ENCODE measurements at places on chromosomes 3 and 15.

- DNase-seq: no peak
Observed at GRCh38 chr15:35973029-35973428, 427.1 kb upstream of the DPH6 start.

GRCh38 chr3:45079715-45080114, 53.6 kb downstream of the CLEC3B start:
- no peak for DNase-seq

DNA sequence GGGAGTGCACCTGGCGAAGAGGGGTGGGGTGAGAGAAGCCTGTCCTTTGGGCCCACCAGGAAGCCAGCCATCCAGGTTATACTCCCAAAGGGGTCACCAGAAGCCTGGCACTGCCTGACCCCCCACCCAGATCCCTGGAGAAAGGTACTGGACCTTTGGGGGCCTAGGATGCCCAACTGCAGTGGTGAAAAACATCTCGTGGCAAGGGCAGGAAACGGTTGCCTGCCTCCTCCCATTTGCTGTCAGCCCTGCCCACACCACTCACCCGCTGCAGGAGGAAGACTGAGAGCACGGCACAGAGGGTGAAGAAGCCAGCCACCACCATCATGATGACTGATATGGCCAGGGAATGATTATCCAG, 2.2 kb upstream of the ULK3 start:
- DNase-seq: no peak

DNA sequence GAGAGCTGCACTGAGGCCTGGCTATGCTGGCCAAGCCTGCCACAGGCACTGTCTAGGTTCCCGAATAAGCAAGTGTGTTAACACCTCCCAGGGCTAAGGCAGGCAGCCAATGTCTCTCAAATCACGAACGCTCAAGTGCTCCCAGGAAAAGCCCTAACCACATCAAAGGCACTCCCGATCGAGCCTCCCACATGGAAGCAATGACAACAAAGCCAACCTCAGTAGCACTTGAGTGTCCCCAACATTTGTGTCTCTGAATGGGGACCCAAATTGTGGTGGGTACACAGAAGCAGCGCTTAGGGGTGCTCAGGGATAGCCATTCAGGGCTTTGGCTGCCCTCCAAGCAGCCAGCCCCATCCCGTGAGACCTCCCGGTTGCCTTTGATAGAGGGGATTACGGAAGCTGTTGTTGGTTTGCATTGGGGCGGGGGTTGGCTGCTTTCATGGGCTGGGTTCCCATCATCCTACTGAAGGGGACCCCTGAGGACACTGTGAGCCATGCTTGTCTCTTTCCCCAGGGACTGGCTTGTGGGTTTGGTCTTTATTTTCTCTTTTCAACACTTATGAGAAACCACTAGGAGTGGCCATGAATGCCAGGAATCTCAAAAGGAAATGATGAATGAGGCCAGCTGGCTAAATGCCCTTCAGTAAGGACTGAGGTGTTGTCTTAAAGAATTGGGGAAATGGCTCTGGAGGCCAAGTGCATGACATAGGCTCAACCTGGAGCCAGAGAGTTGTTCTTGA, 234.1 kb upstream of the FEZF2 start:
- peak; percentile 37 for DNase-seq

DNA sequence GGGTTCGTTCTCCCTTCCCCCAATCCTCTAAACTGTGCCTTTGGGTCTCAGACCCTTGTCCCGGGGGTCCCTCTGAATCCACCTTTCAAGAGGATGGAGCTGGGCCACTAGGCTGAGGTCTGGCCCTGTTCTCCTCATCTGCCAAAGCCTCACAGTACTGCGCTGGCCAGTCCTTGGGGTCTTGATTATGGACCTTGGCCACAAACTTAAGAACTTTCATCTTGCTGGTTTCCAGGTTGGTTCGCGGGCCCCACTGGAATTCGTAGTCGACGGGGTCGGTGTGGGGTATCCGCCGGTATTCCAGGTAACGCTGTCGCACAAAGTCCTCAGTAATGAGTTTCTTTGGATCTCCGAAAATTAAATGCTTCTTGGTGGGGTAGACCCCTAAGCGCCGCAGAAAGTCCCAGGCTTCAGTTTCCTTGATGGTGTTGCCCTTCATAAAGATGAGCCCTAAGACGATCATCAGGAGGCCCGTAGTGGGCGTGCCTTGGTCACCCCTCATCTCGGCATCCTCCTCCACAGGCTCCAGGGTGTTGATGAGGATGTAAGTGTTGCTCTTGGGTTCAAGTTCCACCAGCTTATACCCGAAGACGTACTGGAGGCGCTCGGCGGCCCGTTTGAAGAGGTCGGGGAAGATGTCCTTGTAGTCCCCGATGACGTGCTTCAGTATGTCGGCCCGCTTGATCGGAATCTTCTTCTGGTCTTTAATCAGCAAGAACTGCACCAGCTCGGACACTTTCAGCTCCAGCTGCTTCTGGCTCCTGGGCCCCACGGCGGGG, 727 bp downstream of the NSMCE3 start:
- peak; percentile 20 for DNase-seq

DNA sequence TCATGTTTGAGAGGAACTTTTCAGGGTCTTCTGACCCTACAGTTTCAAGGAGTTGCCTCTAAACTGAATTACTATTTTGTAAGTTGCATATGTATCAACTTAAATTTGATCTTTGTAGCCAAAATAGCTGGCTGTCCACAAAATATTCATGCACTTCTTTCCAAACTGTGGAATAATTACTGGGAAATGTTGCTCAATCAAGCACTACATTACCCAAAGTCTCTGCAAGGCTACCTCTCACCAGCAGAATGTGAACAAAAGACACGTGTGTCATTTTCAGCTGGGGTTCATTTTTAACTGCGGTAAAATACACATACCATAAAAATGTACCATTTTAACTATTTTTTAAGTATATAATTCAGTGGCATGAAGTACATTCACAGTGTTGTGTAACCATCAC, 320.4 kb downstream of the CTNNB1 start:
- no peak for DNase-seq

- DNase-seq: no peak
Observed at GRCh38 chr3:56595975-56596840, 39.2 kb downstream of the CCDC66 start.

- DNase-seq: no peak
Observed at GRCh38 chr3:160471892-160472291, 22.3 kb upstream of the TRIM59 start.

- DNase-seq: no peak
Observed at GRCh38 chr15:63948971-63949370, 97.3 kb downstream of the DAPK2 start.

- no peak for DNase-seq
Observed at GRCh38 chr15:97875513-97876280, 84.8 kb upstream of the ARRDC4 start.

DNA sequence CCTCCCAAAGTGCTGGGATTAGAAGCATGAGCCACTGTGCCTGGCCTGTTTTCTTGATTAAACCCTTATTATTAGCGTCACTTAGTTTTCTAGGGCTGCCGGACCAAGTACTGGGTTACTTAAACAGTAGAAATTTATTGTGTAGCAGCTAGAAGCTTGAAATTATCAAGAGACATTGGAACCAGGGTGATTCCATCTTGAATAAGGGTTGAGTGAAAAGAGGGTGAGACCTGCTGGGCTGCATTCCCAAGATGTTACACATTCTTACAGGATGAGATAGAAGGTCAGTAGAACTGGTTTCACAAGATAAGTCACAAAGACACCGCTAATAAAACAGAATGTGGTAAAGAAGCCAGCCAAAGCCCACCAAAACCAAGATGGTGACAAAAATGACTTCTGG, 18.6 kb upstream of the FSTL1 start:
- DNase-seq: peak; percentile 18

- no peak for DNase-seq
Observed at GRCh38 chr3:107239703-107240102, 137.5 kb upstream of the CCDC54 start.

GRCh38 chr3:184600685-184601377, 39.2 kb downstream of the EPHB3 start:
- no peak for DNase-seq

DNA sequence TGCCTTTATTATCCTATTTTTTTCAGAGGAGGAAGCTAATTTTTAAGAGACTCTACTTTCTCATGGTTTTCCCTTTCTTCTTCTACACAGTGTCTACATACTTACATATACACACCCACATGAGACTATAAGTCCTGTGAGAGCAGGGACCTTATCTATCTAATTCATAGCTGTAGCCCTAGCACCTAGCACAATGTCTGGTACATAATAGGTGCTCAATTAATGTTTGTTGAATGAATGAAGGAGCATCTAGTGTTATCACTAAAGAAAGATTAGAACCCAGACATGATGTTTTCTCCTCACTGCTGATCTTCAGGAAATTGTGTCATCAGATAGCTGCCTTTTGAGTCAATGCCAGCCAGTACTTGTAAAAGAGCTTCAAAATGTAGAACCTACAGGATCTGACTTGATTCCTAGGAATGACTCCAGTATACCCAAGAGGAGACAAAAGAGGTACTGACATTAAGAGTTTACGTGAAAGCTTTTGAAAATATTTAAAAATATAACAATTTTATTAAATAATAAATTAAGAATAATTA, 2.5 kb downstream of the SCG5 start:
- DNase-seq: no peak

GRCh38 chr3:114893361-114893760, 253.7 kb downstream of the ZBTB20 start:
- no peak for DNase-seq

GRCh38 chr3:105533960-105534359, 167.3 kb downstream of the ALCAM start:
- no peak for DNase-seq

DNA sequence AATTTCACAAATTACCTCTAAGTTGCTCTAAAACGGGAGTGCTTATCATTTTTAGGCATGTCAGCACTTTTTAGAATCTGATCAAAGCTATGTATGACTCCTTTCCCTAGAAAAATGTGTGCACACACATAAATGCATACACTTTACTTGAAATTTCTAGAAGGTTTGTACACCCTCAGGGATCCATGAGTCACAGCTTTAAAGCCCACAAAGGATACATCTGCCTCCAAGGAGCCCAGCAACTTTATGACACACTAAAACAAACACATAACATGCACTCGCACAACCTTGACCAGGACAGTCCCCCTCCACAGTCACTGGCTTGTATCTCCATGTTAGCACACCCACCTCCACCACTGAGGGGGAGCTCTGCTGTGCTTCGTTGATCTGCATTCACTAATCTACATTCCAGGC, 722.0 kb upstream of the CFAP20DC start:
- no peak for DNase-seq

GRCh38 chr3:31572236-31573004, 39.7 kb downstream of the STT3B start:
- no peak for DNase-seq

DNA sequence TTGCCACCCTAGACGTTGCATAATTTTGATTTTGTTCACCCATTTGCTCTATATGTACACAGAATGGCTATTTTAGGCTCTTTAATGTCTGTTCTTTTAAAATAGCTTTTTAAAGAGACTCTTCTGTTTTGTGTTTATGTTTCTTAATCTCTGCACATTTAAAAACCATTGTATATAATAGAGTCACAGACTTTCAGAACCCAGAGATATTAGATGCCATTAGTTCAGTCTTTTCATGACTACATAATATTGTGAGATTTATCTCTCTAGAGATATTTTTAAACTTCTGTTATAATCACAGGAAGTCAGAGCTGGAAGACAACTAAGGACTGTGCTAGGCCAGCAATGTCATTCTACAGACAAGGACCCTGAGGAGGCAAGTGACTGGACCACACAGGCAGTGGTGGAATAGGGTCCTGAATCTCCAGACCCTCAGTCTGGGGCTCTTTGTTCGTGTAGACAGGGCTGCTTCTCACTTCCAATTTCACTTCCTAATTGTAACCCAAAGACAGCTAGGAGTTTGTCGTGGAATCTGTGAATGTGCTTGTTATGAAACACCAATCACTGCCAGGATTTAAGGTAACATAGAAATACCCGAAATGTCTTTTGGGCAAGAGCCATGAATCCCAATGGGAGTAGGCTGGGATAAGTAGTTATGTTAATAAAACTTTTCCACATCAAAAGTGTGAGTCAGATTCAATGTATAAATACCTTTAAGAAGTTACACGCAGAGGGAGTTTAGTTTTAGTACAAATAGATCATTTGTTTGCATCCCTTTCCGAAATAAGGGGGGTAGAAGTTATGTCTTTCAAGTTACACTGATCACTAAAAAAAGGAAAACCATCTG, 165.2 kb upstream of the ROPN1 start:
- DNase-seq: no peak

DNA sequence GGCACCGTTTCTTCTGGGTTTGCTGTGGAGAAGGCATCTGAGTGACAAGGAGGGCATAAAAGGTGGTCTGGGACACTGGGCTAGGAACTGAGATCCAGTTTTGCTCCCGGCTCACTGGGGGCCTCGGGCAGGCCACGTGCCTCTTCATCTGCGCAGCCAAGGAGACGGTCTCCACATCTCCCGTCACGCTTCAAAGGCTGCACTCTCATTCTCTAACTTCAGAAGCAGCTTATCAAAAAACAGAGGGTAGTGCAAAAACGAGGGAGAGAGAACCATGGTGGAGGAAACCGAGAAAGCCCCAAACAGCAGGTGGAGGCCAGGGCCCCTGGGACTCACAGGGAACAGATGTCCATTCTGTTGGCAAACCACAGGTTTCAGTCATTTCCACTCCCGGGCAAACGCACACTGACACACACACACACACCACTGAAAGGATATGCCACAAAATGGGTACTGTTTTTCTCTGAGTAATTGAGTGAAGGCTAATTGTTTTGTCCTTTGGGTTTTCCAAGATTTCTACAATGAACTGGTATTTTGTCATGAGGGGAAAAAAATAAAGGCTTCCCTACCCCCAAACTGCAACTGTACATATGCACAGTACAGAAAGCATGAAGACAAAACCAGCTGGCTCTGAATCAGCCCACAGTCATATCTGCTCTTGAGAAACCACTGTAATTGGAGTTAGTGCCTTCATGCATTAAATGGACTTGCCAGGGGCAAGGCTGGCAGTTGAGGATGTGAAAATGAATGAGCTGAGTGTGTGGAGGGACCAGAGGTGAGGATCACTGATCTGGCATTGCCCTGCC, 71.9 kb downstream of the MGLL start:
- DNase-seq: no peak

All from SW 1271 (cell line).